ENCODE measurements at places on chromosomes 1 and 21.

DNA sequence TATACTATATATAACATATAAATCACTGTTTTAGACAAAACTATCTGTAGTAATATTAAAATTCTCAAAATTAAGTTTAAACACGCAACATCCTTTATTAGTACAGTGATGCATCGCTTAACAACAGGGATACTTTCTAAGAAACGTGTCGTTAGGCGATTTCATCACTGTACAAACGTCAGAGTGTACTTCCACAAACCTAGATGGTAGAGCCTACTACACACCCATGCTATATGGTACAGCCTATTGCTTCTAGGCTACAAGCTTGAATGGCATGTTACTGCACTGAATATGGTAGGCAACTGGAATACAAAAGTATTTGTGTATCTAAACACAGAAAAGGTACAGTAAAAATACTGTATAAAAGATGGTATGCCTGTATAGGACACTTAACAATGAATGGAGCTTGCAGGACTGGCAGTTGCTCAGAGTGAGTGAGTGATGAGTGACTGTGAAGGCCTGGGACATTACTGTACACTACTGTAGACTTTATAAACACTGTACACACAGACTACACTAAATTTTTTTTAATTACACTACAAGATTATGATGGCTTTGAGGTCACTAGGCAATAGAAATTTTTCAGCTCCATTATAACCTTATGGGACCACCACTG is 10.5 kb downstream of the FOXJ3 start:
- no peak for DNase-seq

DNA sequence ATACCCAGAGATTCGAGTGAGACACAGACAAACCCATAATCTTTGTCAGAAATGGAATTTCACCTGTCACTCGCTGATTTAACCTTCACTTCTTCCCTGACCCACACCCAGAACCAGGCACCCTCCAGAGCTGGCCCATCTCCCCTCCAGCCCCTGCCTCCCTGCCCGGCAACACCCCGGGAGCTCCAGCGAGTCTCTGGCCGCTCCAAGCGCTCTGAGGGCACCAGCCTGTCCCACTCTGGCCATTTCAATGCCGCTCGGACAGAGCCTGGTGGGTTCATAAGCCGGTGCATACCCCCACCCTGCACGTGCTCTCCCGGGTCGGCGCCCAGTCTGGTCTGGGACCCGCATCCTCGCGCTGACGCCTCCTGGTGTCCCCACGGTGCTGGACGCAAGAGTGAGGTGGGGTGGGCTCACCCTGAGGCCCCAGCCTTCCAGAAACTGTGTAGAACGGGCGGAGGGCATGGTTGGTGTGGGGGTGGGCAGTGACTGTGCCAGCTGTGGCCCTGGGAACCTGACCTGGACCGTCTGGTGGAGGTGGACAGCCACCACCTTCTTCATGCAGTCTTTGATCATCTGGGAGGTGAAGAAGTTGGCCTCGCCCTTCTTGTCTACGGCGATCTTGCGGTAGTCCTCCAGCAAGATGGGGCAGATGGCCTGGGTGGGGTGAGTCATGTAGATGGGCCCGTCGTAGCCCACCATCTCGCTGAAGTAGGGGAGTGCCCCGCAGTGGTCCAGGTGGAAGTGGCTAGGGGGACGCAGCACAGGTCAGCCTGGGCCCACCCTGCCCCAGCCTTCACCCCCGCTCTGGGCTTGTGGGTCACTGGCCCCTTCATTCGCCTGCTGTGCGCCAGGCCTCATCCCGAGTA is 5.4 kb downstream of the INTS11 start:
- DNase-seq: no peak

GRCh38 chr1:52771384-52771783 is 45.1 kb downstream of the ZYG11B start:
- no peak for DNase-seq

- DNase-seq: no peak
Observed at GRCh38 chr1:245059806-245060424, 94.9 kb upstream of the KIF26B start.

GRCh38 chr21:28485301-28486022 is 507.2 kb downstream of the LTN1 start:
- no peak for DNase-seq

- no peak for DNase-seq
Observed at GRCh38 chr1:30741239-30741894, 16.2 kb downstream of the LAPTM5 start.

GRCh38 chr1:177983077-177983476 is 13.2 kb upstream of the SEC16B start:
- no peak for DNase-seq

DNA sequence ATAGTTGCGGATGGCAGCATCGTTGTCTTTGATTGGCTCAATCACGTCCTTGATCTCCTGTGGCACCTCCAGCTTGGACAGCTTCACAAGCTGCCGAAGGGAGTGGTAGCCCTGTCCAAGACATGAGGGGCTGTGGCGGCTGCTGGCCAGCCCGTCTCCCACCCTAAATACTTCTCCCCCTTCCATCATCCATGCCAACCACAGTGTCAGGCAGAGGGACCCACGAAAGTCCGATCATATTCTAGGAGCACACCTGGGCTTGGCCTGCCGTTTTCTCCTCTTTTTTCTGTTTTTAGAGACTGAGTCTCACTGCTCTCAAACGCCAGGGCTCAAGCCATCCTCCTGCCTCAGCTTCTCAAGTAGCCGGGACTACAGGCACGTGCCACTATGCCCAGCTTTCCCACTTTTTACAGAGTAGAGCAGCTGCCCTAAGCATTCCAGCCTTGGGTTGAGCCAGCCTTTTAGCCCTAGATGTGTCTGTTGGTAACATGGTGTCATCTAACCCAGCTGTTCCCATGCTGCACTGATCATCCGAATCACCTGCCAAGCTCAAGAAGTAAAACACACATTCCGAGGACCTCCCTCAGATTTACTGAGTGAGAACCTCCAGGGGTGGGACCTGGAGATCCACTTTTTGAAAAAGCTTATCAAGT is 10.4 kb downstream of the MTHFR start:
- no peak for DNase-seq

GRCh38 chr1:89986020-89986419 is 8.9 kb upstream of the ZNF326 start:
- no peak for DNase-seq

DNA sequence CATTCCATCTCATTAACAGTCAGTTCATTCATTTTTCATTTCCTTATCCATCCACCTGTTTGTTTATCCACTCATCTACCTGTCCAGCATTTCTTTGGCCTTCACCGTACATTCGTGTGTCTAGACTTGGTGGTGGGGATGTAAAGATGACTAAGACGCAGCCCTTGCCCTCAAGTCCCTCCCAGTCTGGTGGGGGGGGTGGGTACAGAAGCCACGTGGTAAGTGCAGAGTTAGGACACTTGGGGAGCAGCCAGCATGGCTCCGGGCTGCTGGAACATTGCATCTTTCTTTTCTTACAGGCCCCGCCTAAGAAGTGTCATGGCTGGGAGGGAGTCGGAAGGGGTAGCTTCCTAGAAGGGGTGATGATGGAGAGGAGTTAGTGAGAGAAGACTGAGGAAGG is 17.2 kb downstream of the KIF26B start:
- DNase-seq: no peak

DNA sequence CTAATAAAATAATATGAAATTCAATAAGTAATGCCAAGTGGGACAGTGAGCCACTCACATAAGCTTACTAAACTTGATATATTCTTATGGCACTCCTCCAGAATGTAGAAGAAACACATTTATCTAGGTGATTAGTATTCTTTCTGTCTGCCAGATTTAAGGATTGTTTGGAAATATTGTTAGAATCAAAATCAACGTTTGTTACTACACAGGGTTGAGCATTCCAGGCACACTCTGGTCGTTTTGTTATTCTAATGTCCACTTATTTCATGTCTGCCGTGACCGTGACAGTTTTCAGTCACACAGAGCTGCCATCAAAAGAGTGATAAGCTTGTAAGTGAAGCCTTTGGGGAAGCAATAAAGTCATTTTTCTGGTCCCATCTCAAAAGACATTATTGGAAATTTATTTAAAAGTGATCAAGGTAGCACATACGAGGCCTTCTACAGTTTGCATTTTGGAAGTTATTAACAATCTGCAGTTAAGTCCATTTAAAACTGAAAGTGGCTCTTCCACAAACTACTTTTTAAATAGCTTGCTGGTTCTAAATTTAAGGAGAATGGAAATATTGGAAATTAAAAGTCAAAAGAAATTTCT is 38.0 kb downstream of the NFIA start:
- DNase-seq: no peak

DNA sequence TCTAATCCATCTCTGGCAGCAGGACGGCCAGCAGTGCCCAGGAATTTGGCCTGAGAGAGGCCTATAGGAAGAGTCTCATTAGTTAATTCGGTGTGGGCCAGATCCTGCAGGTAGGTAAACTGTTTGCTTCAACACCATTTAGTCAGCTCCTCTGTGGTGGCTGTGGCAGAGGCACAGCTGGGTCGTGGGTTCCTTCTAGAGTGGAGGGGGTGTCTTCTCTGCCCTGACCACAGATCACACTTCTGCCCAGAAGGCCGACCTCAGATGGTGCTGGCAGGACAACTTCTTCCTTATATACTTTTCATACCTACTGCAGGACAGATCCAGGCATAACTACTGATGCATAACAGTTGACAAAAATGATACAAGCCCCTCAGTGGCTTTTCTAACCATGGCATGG is 281.4 kb downstream of the RPS6KC1 start:
- no peak for DNase-seq

DNA sequence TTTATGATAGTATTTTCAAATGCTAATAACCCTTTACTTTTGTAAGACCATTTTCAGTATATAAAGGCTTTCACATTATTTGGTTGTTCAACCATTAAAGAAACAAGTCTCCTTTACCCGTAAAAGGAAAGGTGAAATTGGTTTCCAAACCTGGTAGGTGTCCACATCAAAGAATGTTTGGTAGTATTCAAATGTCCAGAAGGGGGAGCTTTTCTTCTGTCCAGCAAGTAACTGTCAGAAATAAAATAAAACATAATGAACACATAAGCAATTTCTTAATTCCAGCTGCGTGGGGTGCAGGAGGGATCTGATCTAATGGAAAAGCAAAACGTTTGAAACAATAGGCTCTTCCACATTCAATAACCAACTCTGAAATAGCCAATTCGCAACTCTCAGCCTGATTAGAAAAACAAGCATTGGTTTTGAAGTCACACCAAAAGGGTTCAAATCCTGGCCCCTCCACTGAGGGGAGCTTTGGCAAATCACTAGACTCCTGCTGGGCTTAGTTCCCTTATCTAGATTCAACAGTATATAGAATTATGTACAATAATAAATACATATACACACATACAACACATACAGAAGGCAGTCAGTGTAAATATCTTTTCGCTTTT is 11.0 kb downstream of the YIPF1 start:
- no peak for DNase-seq

DNA sequence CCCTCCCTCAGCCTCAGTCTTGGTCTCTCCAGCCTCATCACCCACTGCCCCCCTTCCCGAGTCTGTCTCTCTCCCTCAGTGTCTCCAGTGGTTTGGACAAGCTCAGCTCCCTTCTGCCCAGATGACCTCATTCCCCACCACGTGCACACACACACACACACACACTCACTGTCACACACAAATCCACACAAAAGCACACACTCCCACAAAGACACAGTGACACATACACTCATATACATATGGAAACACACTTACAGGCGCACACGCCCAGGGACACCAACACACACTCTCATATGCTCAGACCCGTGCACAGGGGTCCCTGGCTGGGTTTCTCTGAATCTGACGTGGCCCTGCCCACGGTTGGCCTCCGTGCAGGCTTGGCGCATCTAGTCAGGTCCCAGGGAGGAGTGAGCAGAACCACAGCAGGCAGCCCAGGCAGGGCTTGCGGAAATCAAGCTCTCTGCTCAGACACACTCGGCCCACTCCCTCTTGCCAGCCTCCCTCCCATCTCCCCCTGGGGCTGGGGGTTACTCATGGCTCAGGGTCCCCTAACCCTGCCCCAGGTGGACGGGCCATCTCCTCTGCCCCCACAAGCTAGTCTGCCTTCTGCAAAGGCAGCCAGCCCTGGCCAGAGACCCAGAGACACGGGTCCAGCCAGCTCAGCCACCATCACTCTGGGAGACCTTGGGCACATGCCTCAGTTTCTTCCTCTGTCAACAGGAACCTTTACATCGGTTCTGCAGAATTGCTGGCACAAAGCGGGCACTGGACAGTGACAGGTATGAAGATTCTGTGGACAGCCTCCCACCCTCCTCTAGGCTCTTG is 38.5 kb upstream of the FAM131C start:
- no peak for DNase-seq

GRCh38 chr1:31095298-31095981 is 29.9 kb upstream of the PUM1 start:
- DNase-seq: no peak

- DNase-seq: no peak
Observed at GRCh38 chr21:14773777-14774345, 227.7 kb upstream of the SAMSN1 start.

DNA sequence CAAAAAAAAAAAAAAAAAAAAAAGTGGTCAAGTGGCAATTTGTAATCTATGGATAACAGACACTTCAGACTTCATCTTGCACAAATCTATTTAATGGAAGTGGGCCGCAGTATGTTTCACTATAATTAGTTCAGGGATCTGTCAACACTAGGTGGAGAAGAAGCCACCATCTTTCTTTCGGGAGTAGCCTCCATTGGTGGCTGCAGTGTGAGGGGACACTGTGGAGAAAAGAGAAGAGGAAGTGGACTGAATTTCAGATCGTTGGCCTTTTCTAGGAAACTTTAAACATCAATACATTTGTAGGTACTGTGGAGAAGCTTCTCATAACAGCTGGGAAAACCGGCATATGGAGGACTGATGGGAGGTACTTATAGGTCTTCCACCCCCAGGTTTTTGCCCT is 8.0 kb upstream of the ELAPOR1 start:
- no peak for DNase-seq

- no peak for DNase-seq
Observed at GRCh38 chr1:225595974-225596551, 56.9 kb downstream of the ENAH start.

- peak; percentile 9 for DNase-seq
Observed at GRCh38 chr1:6743189-6744101, 41.8 kb upstream of the CAMTA1 start.

DNA sequence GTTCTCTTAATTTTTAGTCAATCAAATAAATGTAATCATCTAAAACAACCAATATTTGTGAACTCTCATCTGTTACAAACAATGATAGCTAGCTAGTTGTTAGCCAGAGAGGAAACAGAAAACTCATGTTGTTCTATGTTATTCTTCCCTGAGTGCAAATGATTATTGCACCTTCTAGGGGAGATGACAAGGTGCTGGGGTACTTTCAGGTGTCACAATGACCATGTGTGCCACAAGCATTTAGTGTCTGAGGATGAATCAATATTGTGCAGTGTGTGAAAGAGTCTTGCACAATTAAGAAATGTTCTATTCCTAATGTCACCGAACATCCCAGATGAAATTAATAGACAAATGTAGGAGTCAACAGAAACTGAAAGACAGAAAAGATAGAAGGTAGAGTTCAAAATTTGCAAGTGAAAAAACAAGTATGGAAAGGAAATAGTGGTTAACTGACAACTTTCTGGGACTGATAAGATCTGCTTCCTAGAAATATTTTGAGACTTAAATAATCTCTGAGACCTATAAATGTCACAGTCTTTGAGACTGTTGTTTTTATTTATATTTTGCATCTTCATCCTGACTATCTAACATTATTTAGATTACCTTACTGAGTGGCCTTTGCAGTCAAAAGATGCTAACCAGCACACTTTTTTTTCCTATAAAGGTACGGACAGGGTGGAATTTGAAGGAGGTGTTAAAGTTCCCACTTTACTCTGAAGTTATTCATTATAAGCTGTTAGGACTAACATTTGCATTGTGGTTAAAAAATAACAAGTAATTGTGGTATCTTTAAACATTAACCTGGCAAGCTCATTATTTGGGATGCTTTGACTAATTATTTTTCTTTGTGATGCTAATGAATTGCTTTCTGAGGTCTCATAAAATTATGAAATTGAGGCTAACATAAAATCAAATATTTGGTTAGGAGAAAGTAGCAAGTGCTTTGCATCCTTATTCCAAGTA is 21.6 kb upstream of the DPYD start:
- no peak for DNase-seq

All from stimulated activated naive B cell treated with anti-CD40 and anti-IgM and Interleukin-4, amounts not matched to agents 10 μg/mL and 1 μg/mL and 100 μg/mL, for 72 hours (primary cell).